ENCODE measurements at places on chromosomes 13 and 19. TPM values are rescaled to one million over a fixed set of nuclear protein-coding genes. Genes with fewer than 3 reads are reported as not detected.

- DNase-seq, result no peak
Observed at GRCh38 chr19:18966307-18966706, 25.3 kb upstream of the HOMER3 start.

DNA sequence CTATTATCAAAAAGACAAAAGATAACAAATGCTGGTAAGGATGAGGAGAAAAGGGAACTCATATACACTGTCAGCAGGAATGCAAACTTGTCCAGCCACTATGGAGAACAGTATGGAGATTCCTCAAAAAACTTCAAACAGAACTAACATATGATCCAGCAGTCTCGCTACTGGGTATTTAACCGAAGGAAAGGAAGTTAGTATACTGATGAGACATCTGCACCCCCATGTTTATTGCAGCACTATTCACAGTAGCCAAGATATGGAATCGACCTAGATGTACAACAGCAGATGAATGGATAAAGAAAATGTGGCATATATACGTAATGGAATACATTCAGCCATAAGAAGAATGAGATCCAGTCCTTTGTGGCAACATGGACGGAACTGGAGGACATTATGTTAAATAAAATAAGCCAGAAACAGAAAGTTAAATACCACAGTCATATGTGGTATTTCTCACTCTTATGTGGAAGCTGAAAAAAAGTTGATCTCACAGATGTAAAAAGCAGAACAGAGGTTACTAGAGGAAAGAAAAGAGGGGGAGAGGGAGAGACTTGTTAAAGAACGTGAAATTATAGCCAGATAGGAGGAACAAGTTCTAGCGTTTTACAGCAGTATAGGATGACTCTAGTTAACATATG is 83.2 kb downstream of the RUBCNL start:
- DNase-seq, result no peak

DNA sequence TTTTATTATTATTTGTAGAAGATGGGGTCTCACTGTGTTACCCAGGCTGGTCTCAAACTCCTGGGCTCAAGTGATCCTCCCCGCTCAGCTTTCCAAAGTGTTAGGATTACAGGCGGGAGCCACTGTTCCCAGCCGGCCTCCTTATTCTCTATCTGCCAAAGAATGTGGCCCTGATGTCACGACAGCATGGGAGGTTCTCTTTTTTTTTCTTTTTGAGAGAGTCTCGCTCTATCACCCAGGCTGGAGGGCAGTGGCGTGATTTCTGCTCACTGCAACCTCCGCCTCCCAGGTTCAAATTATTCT is 23.5 kb downstream of the CARM1 start:
- DNase-seq, result no peak

GRCh38 chr13:81493144-81493543 is 1152.2 kb upstream of the SPRY2 start:
- no peak for DNase-seq

- no peak for DNase-seq
Observed at GRCh38 chr19:7333198-7334118, 15.3 kb upstream of the ARHGEF18 start.

- peak; percentile 66 for DNase-seq
Observed at GRCh38 chr13:24355103-24355502, 45.7 kb downstream of the C1QTNF9 start.

- no peak for DNase-seq
Observed at GRCh38 chr19:42220751-42221097, 612 bp downstream of the ZNF526 start.

DNA sequence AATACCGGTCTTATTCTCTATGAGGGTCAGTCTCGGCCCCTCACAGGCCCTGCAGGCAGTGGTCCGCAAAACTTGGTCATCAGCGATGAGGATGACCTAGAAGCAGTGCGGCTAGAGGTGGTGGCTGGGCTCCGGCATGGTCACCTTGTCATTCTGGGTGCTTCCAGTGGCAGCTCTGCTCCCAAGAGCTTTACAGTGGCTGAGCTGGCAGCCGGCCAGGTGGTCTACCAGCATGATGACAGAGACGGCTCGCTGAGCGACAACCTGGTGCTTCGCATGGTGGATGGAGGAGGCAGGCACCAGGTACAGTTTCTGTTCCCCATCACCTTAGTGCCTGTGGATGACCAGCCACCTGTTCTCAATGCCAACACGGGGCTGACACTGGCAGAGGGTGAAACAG is 1.8 kb downstream of the FREM2 start:
- no peak for DNase-seq

GRCh38 chr13:33639626-33640080 is 178.3 kb upstream of the RFC3 start:
- DNase-seq, result no peak

DNA sequence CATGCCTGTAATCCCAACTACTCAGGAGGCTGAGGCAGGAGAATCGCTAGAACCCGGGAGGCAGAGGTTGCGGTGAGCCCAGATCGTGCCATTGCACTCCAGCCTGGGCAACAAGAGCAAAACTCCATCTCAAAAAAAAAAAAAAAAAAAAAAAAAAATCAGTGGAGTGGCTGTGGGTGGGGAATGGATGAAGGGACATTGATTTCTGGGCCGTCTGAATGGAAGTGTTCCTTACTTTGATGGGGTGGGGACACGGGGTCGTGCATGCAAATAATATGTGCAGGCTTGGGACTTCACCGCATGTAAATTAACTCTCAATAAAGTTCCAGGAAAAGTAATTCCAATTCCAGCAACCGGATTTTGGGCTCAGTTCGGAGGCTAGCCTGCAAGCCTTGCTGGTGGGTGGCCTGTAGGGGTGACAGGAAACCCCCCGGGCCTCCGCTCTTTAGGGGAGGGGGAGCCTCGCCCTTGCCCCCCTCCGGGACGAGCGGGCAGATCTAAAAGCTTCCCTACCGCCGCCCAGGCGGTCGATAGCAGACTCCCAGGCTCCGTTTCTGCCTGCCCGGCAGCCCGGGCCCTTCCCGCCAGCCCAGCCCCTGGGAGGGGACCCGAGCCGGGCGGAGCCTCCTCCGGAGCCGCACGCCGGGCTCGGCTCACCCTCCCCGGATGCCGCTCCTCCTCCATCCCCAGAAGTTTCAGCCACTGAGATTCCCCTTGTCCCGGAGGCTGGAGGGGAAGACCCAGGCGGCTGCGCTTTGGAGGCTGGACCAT is 48.0 kb upstream of the ADGRE5 start:
- no peak for DNase-seq

GRCh38 chr13:76663592-76664335 is 222.4 kb downstream of the KCTD12 start:
- no peak for DNase-seq

- no peak for DNase-seq
Observed at GRCh38 chr13:35727881-35728280, 251.4 kb upstream of the MAB21L1 start.

GRCh38 chr13:99339736-99340397 is 32.7 kb upstream of the GPR183 start:
- DNase-seq, result peak; percentile 80

DNA sequence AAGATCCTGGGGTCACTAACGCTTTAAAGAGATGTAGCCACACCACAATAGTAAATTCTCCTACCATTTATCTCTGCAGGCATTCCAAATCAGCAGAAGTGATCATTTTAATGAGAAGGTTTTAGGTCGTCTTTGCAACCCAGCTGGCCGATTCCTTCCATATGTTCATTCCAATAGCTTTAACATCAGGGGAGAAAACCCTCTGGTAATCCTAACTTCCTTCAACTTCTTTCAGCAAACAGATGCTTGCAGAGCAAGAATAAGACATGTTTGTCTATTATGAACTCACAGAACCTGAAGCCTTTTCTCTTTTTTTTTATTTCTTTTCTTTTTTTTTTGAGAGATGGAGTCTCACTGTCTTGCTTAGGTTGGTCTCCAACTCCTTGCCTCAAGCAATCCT is 498.6 kb upstream of the SLITRK1 start:
- no peak for DNase-seq

- DNase-seq, result peak; percentile 91
Observed at GRCh38 chr13:50376895-50377575, 361.8 kb downstream of the KCNRG start.

DNA sequence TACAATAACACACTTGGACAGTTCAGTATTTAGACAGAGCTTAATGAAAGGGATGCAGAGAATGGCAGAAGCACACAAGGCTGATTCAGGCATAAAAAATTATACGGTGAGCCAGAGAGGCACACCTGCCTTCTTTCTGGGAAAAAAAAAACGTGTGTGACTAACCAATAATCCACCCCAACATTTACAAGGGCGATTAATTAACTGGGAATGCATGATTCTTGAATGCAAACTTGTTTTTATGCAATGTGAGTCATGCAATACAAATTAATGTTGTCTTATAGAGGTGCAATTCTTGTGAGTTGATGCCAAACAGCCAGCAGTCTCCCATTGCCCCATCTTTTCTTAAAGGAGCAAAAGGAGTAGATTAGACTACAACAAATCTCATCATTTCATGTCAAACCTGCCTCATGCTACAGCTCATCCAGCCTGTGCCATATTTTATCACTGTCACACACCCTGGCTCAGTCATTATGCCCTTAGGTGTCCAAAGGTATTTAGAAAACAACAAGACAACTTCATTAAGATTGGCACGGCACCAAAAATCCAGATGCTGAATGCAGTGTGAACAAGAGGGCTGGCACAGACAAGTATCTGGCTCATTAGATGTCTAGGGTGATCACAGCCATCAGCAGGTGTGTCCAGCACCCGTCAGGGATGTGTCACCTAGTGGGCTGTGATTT is 721.1 kb downstream of the EFNB2 start:
- no peak for DNase-seq

DNA sequence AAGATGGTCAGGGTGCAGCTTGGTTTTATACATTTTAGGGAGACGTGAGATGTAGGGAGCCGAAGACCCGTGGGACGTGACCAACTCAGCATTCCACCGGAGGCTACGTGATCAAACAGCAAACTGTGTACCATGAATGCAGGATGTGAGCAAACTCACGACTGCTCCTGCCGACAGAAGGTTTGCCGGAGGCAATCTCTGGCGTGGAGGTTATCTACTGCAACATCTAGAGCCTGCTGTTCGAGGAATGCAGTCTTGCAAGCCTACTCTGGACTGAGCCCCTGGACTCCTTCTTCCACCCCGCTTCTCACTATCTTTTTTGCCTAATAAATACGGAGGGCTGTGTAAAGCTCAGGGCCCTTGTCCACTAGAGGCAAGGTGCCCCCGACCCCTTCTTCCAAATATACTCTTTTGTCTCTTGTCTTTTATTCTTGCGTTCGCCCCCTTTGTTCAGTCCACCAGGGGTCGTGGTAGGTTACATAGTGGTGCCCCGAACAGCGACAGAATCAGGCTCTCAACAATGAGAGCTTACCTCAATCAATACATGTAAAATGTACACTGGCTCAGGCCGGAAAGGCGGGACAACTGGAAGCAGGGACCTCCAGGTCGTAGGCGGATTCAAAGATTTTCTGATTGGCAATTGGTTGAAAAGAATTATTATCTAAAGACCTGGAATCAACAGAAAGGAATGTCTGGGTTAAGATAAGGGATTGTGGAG is 8.9 kb upstream of the OR1I1 start:
- no peak for DNase-seq

- no peak for DNase-seq
Observed at GRCh38 chr19:18611327-18612050, 1.2 kb upstream of the TMEM59L start.

Gene DACT3
- 52.3 TPM for total RNA-seq

Gene CEACAM1
- total RNA-seq, result 2.1 TPM

Gene KLK1
- total RNA-seq, result not detected

Gene GSX1
- total RNA-seq, result not detected

Gene ADGRE3
- total RNA-seq, result not detected

Gene CGB3
- total RNA-seq, result not detected

Gene TEAD2
- 63.3 TPM for total RNA-seq

Gene CYP4F2
- total RNA-seq, result not detected

Gene MUC16
- not detected for total RNA-seq

Gene C1QTNF9
- total RNA-seq, result 0.99 TPM
